ENCODE measurements at places on chromosomes 5 and 9.

- DNase-seq = no peak
Measured at GRCh38 chr9:93503381-93503780, 50.0 kb upstream of the FAM120AOS start.

DNA sequence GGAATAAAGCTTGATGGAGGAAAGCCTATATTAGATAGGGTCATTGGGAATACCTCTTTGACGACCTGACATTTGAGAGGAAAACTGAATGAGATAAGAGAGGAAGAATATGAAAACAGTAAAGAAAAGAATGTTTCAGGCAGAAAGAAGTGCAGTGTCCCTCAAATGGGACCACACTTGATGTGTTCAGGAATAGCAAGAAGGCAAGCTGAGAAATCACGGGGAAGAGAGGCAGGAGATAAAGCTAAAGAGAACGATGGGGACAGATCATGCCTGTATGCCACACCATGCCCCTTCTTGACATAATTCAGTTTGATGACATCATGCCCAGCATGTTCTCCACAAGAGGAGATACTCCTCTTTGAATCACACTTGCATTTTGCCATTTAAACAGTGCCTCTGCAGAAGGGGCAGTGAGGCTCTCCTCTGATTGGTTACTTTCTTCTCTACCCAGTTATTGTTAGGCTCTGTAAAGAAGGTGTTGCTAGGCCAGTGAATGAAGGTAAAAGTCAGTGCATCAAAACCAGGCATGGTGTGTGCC, 7.6 kb downstream of the AP3S1 start:
- no peak for DNase-seq

- no peak for DNase-seq
Measured at GRCh38 chr5:27590503-27590902, 552.1 kb upstream of the CDH9 start.

GRCh38 chr9:97997330-97998276, 14.5 kb downstream of the ANP32B start:
- DNase-seq = no peak

- DNase-seq = no peak
Measured at GRCh38 chr5:127959152-127959764, 124.3 kb upstream of the SLC12A2 start.

DNA sequence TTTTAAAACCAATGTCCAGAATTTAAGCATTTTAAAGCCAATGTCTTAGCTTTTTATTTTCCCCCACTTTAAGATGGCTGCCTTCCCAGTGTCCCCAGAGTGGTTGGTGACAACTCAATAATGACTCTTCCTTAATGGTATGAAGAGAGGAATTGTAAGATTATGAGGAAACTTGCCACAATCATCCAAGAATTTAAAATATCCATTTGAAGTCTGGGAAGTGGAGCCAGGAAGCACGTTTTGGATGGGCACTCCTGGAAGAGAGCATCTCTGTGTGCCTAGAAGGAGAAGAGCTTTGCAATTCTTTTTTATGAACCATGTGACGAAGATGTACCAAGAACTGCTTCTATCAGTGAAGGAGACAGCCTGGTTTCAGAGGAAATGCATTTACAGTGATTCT, 11.3 kb upstream of the IGFBPL1 start:
- no peak for DNase-seq

DNA sequence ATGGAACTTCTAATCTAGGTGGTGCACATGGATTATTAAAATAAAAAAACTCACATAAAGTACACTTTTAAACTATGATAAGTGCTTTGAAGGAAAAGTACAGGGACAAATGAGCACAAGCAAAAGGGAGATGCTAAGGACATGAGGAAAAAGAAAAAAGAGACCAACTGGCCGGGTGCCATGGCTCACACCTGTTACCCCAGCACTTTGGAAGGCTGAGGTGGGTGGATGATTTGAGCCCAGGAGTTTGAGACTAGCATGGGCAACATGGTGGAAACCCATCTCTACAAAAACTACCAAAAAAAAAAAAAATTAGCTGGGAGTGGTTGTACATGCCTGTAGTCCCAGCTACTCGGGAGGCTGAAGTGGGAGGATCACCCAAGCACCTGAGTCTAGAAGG, 67.1 kb downstream of the SH3TC2 start:
- DNase-seq = no peak

DNA sequence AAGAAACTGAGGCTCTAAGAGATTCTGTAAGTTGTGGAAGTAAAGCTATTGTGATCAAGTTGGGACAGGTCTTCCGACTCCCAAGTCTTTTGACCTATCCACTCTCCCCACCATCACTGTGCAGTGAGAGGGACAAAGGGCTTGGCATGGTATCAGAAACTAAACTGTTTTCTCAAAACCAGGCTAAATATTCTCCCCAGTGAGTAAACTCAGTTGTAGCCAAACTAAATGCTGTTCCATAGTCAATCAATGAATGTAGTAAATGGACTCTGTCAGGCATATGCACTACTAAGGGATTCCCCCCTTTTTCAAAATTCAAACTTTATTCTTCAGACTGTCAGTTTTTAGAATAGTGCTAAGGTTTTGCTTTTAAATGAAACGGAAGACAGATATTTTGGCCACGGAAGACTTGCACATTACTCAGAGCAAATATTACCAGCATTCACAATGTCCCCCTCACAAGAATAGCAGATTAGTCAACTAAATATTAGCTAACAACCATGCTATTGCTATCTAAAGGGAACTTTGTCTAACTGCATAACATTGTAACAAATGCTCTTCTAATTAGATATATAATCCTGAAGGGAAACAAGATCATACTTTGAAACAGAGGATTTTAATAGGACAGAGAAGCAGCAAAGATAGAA, 7.1 kb downstream of the PRKAA1 start:
- no peak for DNase-seq

- no peak for DNase-seq
Measured at GRCh38 chr5:72075461-72075860, 31.8 kb upstream of the MAP1B start.

GRCh38 chr9:107819772-107820565, 330.4 kb upstream of the KLF4 start:
- DNase-seq = no peak

DNA sequence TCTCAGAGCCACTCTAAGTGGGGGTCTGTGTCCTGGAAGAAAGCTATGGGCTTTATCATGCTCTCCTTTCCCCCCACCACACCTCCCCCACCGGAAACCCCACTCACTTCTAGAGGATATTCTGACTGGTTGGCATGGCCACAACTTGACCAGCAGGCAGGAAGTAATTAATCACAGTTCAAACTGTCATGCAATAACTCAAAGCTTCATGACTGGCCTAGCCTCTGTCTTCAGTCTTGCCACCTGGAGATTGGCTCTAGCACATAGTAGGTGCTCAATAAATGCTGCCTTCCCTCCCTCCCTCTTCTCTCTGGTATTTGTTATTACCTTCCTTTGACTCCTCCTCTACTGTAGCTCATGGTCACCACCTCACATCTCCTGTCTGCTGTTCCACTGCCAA, 124.7 kb downstream of the GABBR2 start:
- peak; percentile 32 for DNase-seq

GRCh38 chr9:117490199-117490598, 75.3 kb upstream of the ASTN2 start:
- DNase-seq = no peak

GRCh38 chr5:151534350-151534749, 56.8 kb downstream of the FAT2 start:
- DNase-seq = no peak

- no peak for DNase-seq
Measured at GRCh38 chr5:66840511-66841013, 244.4 kb downstream of the MAST4 start.

- DNase-seq = peak; percentile 77
Measured at GRCh38 chr5:154190595-154191304, at the start of gene GALNT10. GALNT10 (plus strand) TSS chr5:154190733; CDS start chr5:154190867, 134 bp downstream.

DNA sequence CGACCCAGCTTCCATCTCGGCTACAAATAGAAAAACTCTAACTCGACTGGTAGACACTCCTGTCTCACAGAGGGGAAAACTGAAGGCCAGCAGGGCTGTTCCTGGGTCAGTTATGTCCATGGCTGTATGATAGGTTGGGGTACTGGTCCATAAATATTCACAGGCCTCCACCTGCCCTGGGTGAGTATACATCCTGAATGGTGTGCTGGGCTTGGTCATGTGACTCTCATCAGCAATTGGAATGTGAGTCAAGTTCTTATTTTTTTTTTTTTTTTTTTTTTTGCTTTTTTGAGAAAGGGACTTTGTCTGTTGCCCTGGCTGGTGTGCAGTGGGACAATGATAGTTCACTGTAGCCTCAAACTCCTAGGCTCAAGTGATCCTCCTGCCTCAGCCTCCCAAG, 58.3 kb upstream of the NEK6 start:
- no peak for DNase-seq

DNA sequence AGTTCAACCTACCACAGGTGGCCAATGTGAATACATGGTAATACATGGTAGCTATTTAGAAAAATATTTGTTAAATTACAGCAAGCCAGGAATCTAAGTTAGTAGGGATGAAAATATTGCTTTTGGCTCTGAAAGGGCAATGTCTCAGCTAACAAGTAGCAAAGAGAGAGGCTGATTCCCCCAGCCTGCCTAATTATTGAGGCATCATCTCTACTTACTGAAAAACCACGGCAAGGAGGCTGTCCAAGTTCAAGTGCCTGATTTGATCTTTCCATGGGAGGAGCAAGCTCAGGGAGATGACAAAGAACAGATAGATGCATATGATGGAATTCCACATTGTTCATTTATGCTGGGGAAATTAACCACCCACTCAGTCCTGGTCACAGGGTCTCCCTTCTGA, 28.7 kb upstream of the UBTD2 start:
- DNase-seq = no peak

DNA sequence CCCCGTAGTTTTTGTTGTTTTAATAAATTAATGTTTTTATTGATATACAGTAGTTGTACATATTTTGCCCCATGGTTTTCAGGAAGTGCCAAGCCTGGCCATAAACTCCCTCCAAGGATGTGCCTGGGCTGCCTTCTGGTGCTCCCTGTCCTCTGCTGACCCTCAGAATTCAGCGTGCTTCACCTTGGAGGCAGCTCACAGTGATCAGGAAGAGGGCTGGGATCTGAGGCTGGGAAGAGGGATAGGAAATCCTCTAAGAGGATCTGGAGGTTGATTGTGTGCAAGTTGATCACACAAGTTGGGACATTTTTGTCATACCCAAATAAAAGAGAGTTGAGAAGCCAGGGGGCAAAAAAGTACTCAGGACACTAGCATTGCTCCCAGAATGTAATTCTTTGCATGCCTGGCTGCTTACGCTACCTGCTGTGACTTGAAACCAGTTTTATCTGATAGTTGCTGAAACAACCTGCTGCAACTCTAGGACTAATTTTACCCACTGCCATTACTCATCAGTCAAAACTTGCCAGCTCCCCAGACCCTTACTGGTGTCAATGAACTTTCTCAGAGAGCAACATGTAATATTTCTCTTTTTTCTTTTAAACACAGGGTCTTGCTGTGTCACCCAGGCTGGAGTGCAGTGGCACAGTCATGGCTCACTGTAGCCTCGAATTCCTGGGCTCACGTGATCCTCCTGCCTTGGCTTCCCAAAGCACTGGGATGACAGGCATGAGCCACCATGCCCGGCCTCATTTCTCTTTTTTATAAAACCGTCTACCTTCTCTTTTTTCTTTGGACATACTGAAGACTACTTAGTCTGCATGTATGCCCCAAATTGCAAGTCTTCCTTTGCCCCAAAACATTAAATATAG, 29.0 kb downstream of the PDE6A start:
- no peak for DNase-seq

GRCh38 chr5:31939151-31939550, 235.0 kb downstream of the GOLPH3 start:
- DNase-seq = no peak

DNA sequence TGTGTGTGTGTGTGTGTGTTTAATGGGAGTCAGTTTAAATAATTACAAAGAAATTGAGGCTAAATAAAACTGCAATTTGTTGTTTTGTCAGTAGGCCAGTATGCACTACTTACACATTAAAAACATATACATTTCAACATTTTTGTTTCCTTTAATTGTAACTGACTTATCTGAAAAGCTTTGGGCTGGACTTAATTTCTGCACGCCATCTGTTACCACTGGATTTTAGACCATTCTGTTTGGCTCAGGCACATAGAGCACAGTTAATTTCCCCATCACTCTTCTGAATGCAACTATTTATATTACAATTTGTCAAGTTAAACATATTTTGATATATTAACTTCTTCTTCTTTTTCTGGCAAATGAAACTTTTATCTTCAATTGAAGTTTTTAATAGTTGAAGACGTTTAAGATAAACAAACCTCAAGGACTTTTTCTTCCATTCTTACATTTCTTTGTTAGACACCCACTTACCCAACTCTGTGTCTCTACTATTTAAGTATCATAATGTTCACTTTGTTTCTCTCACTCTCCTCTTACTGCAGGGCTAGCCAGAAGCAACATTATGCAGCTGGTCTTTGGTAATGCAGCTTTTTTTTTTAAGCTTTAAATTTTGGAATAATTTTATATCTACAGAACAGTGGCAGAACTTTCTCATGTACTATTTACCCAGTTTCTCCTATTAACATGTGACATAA, 253.4 kb upstream of the ANKH start:
- DNase-seq = no peak

- no peak for DNase-seq
Measured at GRCh38 chr9:8332871-8333270, 533.3 kb upstream of the DMAC1 start.

- DNase-seq = no peak
Measured at GRCh38 chr5:107121793-107122519, 548.8 kb downstream of the EFNA5 start.

DNA sequence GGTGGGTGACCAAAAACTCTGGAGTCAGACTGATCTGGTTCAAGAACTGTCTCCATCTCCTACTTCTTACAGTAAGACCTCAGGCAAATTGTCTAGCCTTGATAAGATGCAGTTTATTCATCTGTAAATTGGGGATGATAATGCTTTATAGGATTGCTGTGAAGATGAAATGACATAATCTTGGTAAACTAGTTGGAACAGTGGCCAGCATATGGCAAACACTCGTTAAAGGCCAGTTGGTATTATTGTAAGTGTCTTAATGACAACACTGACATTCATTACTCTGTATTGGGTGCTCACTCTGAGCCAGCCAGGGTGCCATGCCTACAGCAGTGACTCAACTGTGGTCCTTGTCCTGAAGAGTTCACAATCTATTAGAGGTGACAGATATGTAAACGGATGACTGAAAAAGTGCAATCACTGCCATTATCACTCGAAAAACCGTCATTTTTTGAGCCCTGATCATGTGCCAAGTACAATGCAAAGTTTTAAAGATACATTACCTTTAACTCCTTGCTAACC, 84.9 kb upstream of the HSPA9 start:
- DNase-seq = no peak

DNA sequence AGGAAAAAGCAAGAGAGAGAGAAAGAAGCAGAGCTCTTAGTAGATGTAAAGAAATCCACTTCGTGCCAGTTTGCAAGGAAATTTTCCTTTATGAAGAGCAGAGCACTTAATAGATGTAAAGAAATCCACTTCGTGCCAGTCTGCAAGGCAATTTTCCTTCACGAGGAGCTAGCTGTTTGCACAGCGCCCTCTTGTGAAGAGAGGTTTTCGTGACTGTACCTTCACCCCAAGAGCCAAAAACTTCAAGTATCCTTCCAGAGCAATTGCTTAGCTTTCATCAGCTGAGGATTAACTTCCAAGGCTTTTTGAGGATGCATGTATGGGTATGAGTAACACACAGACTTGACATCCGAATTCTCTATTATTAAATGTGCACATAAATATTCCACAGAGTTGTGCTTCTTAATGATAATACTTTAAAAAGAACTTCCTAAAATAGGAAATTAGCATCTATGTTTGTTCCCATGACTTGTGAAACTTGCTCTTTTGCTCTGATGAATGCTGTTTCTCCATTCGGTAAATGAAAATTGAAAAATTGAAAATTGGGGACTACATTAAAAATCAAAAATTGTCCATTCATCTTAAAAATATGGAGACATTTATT, 525.6 kb downstream of the PDE4D start:
- no peak for DNase-seq

Measured in K562 (cell line).